ENCODE measurements at places on chromosomes 13 and 19.

DNA sequence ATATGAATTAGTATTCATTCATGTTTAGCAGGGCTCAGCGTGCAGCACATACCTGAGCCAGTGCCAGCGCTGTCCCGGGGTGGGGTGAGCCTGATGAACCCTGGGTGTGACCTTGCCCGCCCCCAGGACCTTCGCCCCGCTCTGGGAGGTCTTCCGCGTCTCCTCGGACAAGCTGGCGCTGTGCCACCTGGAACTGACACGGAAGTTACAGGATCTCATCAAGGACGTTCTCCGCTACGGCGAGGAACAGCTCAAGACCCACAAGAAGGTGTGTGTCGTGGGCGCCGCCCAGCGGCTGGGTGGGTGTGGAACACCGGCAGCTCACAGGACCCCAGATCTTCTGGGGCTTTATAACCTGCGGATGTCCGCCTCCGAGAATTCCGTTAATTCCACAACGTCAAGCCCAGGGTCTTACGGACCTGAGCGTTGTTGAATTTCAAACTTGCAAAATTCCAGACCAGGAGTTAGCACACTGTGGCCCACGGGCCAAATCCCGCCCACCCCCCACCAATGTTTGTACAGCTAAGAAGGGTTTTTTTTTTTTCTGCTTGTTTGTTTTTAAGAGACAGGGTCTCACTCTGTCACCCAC is 15.4 kb downstream of the FCHO1 start:
- DNase-seq: peak; percentile 63

- no peak for DNase-seq
Observed at GRCh38 chr13:114325729-114326128, 11.4 kb downstream of the CHAMP1 start.

GRCh38 chr13:108974686-108975085 is 345.3 kb downstream of the MYO16 start:
- DNase-seq: no peak

- no peak for DNase-seq
Observed at GRCh38 chr13:47890146-47890814, 110.8 kb downstream of the SUCLA2 start.

DNA sequence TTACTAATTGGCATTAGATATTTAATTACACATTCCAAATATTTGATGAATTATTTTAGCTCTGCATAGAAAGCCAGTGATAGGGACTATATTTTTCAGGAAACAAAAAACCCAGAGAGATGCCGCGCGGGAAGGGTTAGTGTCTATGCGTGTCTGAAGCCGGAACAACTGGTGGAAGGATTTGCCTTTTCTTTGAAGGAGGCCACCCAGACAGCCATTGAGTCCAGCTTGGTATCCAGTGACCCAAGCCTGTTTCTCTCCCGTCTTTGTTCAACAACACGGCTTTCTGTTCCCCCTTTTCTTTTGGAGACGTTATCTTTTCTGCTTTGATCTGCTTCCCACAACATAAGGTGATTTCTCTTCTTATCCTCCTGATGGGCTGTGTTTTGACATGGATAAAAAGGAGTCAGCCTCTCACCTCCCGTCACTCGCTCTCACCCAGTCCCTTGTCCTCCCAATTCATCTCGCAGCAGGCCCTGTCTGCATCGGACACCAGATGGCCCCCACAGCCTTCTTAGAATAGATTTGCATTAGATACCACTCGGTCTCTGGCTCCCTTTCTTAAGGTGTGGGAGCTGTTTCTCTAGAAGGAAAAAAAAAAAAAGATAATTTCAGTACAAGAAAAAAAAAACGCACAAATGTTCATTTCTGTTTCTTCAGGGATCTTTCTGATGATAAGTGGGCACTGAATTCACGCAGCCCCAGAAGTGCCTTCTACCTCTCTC is 361.8 kb downstream of the ZNF536 start:
- DNase-seq: no peak

GRCh38 chr13:45544520-45544919 is 71.0 kb downstream of the ERICH6B start:
- no peak for DNase-seq

DNA sequence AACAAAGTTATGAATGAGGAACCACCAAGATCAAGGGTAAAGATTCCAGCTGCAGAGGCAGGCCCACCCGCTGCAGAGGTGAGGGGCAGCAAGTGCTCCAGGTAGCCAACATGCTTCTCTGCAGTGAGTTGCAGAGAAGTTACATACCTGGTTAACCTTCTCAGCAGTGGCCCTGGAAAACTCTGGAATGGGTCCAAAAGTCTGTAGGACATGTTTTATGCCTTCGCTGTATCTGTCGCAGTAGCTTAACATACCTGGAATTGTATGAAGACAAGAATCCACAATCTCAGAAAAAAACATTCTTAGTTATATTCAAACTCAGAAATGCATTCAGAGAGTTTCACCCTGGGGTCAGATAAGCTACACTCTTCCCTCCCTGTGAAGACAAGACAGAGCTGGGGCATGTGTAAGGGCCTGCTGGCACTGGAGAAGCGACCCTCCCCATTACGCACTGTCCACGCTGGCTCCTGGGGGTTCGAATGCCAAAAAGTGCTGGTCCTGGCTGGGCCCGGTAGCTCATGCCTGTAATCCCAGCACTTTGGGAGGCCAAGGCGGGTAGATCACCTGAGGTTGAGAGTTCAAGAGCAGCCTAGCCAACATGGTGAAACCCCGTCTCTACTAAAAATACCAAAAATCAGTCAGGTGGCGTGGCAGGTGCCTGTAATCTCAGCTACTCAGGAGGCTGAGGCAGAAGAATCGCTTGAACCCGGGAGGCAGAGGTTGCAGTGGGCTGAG is 121.0 kb downstream of the CRYL1 start:
- DNase-seq: no peak

GRCh38 chr13:25345576-25345975 is 26.2 kb upstream of the ATP8A2 start:
- DNase-seq: no peak

- DNase-seq: no peak
Observed at GRCh38 chr13:46152627-46153328, 29.2 kb downstream of the LCP1 start.

All from NCI-H1694 treated with DMSO at 0.1 percent for 48 hours (cell line).